ENCODE measurements at places on chromosomes 1 and 21. TPM values are rescaled to one million over a fixed set of nuclear protein-coding genes. Genes with fewer than 3 reads are reported as not detected.

DNA sequence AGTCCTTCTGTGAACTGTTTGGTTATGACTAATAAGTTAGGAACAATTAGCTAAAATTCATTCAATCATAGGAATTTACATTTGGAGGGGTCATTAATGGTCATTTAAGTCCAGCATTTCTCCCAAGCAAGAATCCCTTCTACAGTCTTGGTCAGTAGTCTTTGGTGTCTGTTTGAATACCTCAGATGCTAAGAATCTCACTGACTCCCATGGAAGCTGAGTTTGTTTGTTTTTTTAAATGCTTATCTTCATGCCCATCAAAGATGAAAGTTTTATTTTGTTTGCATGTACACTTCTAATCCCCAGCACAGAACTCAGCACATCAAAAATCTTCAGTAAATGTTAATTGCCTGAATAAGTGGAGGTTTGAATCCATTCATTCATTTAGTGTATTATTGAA lies 41.3 kb upstream of the SLC44A3 start:
- no peak for DNase-seq

Gene CCDC30
- 0.19 TPM for polyA plus RNA-seq

- no peak for DNase-seq
Measured at GRCh38 chr1:245304698-245305097, 149.9 kb downstream of the KIF26B start.

Gene ANGPTL3
- polyA plus RNA-seq = not detected

GRCh38 chr1:114079596-114080190 lies 74.0 kb downstream of the SYT6 start:
- DNase-seq = no peak

GRCh38 chr1:61352845-61353435 lies 270.6 kb downstream of the NFIA start:
- no peak for DNase-seq

Gene C4BPA
- 0.25 TPM for polyA plus RNA-seq

DNA sequence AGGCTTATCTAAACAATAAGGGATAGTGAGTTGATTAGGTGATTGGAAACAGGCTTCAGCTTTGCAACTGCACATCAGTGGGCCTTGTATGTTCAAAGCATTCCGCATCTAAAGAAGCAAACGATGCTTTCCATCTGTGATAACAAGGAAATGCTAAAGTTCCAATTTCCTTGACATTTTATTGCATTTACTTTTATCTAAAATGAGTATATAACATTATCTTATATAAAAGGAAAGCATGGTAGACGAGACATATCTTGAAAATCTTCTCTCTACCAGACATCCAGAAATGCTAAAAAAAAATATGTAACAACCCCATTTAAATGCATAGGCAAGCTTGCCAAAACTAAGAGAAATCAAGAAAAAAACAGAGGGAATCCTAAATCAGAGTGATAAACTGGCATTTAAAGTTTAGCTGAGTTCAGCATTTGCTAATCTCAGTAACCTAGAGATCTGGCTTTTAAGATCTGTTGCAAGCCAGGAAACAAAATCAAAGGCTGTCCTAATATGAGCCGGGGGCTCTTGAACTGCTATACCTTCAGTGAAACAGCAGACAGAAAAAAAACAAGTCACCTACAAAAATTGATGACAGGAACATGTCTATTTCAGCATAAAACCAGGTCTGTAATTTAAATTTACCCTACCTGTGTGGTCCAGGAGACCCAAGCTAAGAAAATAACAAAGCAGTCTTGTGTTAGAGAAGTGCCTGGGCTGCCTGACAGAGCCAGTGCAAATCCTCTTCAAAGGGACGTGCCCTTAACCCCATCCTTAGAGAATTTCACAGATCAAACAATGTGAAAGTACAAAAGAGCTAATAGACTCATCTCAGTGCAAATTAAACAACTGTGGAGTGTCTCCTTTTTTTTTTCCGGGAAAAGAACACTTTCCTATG lies 3.1 kb upstream of the RGS13 start:
- no peak for DNase-seq

Gene GUCA2B
- polyA plus RNA-seq = not detected

Gene PRUNE1
- polyA plus RNA-seq = 22.8 TPM

DNA sequence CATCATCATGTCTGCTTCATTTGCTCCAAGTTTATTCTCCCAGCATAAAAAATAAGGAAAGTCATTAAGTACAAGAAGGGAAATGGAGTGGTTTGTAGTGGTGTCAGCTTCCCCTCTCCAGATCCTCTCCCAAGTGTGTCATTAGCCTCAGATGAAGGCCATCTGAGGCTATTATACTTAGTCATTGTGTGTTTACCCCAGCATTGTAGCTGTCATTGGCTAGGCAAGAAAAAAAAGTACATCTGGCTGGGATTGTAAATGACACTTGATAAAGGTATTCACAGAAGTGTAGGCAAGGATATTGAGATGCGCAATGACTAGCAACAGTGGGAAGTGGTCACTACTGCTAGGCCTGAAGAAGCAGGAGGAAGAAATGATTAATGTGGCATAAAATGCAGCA lies 316.9 kb upstream of the SGIP1 start:
- no peak for DNase-seq
